Occipital lobe (tissue), 3 donors: ENCODE measurements at places on chromosomes 4 and X. TPM values are rescaled to one million over a fixed set of nuclear protein-coding genes. Genes with fewer than 3 reads are reported as not detected.

- DNase-seq: no peak
These were observed 1427.4 kb downstream of the PCDH7 start for GRCh38 chr4:32147446-32148085.

- no peak for DNase-seq
These were observed 260.1 kb upstream of the GIMD1 start for GRCh38 chr4:106628586-106629267.

GRCh38 chr4:32440391-32440790, 1720.2 kb downstream of the PCDH7 start:
- DNase-seq: no peak

DNA sequence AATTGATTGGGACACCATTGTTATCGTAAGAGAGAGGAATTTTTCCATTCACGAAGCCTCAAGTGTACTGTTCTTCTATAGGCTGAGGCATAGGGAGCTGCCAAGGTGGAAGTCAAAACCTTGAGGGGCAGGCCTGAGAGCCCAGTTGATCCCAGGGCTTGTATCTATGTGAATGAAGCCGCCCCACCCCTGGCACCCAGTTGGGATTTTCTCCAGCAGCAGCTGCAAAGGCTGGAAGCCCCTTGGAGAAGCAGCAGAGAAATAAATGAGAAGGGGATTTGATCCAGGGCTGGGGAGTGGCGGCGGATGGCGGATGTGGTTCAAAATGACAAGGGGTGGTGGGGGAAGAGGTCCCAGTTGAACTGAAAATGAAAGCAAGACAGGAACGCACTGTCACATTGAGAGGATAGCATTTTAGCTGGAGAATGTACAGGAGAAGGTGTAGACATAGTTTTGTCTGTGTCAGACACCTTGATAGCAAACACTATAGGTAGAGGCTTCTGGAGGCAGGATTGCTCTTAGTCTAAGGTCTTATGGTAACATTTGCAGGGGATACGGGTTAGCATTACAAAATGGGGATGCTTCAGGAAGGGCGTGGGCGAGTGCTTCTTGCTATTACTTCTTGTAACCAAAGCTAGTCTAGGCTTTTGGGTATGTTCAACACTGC, 32.6 kb downstream of the DOCK11 start:
- no peak for DNase-seq

DNA sequence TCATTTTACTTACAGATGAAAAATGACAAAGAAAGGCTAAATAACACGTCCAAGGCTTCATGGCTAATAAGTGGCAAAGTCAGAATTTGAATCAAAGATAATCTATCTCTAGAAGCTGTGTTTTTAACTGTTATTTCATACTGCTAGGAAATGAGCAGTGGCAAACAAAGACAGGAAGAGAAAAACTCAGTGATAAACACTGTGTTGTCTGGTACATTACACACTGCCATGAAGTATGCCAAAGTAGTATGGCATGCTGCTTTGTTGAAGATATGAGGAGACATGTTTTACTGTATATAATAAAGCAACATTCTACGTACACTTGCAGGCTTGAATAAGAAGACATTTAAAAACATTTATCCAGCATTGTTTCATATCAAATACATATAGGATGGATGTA, 49.5 kb downstream of the TIGD2 start:
- DNase-seq: no peak

GRCh38 chr4:151991001-151991883, 230.4 kb upstream of the GATB start:
- no peak for DNase-seq

DNA sequence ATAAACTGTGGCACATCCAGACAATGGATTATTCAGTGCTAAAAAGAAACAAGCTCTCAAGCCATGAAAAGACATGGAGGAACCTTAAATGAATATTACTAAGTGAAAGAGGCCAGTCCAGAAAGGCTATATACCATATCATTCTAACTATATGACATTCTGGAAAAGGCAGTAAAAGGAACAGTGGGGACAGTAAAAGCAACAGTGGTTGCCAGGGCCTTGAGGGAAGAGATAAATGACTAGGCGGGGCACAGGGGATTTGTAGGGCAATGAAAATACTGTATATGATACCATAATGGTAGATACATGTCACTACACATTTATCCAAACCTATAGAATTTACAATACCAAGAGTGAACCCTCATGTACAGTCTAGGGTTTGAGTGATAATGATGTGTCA, 115.3 kb downstream of the ATP8A1 start:
- no peak for DNase-seq

The MAP9 gene
- 32.6 TPM for total RNA-seq

The PDGFC gene
- 29.0 TPM for total RNA-seq

- no peak for DNase-seq
These were observed 134.8 kb upstream of the PPARGC1A start for GRCh38 chr4:24024605-24025004.

The GAGE1 gene
- not detected for total RNA-seq

GRCh38 chrX:37287741-37288444, 61.3 kb upstream of the PRRG1 start:
- no peak for DNase-seq

The SPARCL1 gene
- 54.9 TPM for total RNA-seq

The PPARGC1A gene
- total RNA-seq: 5.5 TPM

DNA sequence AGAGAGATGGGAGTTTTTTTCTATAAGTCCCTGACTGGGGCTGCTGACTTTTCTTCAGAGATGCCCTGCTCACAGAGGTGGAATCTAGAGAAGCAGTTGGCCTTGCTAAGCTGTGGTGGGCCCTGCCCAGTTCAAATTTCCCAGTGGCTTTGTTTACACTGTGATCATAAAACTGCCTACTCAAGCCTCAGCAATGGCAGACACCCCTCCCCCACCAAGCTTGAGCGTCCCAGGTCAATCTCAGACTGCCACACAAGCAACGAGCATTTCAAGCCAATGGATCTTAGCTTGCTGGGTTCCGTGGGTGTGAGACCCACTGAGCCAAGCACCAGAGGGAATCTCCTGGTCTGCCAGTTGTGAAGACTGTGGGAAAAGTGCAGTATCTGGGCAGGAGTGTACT, 199.8 kb upstream of the WDFY3 start:
- no peak for DNase-seq

GRCh38 chr4:72376901-72377300, 192.1 kb downstream of the ADAMTS3 start:
- no peak for DNase-seq

The NPY1R gene
- 163 TPM for total RNA-seq

The UBE2D3 gene
- total RNA-seq: 288 TPM

The GAGE12E gene
- total RNA-seq: not detected

DNA sequence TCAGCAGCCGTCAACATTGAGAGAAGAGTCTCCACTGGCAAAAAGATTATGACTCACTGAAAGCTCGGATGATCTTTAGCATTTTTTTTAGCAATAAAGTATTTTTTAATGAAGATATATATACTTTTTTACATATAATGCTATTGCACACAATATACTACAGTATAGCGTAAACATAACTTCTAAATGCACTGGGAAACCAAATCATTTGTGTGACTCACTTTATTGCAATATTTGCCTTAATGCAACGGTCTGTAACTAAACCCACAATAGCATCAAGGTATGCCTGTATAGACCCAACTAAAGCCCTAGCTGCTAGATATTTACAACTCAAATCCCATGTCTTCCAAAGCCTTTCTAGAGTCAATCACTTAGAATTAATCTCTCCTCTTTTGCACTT, 52.3 kb upstream of the EDNRA start:
- DNase-seq: no peak

DNA sequence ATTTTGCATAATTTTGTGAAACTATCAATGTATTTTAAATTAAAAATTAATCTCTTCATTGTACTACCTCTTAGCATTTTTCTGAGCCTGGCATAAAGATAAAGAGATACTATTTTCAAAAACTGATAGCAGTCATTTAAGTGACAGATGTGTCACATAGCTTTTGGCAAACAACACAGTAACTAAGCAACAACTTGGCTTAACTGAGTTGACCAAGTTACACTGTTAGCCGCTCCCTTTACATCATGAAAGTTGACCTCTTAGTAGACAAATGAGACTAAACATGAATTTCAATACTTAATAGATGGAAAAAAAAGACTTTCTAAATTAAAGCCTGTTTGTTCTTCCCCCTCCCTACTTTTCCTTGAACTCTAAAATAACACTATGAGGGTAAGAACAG, 62.0 kb downstream of the ATP8A1 start:
- no peak for DNase-seq

GRCh38 chrX:137166591-137166990, 132.8 kb upstream of the GPR101 start:
- DNase-seq: no peak

The ARHGAP36 gene
- total RNA-seq: 0.31 TPM

The LAMTOR3 gene
- 57.9 TPM for total RNA-seq

- no peak for DNase-seq
These were observed 161.3 kb downstream of the ATP10D start for GRCh38 chr4:47646372-47646771.

DNA sequence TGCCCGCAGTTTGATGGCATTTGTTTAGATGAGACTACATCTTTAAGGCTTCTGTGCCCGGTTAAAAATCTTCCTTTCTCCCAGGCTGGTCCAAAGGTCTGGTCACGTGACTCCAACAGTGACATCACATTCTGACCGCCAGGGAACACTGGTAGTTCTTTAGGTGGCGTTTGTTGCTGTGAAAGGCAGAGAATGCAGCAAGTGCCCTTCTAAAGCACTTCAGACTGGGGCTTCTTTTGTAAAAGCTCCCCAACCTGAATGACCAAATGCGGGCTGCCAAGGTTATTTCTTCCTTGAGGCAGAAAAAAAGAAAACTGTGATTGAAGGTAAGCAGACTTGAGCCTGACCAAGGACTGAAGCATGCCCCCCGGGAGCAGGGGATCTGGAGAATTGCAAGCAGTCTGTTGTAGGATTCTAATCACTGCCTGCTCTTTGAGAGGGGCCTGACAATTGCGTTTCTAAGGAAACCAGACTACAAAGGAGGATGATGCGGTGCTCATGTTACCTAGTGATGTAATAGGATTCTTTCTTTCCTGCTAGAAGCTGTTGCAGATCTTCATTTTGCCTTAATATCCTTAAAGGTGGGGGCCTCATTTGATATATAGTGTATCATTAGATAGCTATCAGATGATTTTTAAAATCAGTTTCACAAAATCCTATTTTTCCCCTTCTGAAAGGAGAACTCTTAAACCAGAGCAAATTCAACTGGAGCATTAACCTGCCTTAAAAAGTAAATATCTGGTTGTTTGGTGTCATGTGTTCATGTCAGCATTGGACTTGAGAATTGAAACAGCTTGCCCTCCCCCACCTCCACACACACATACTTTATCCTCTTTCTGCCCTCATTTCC, 133.1 kb downstream of the AKAP4 start:
- peak; percentile 1 for DNase-seq

- peak; percentile 31 for DNase-seq
These were observed 995 bp downstream of the SMARCA5 start for GRCh38 chr4:143514497-143514896.

The PNCK gene
- total RNA-seq: 27.5 TPM

The GUCY1B1 gene
- 60.8 TPM for total RNA-seq

- peak; percentile 58 for DNase-seq
These were observed 825 bp upstream of the RASGEF1B start for GRCh38 chr4:81472281-81473182.

GRCh38 chrX:50068893-50069292, 131.9 kb downstream of the AKAP4 start:
- no peak for DNase-seq

The TRIM75 gene
- total RNA-seq: not detected

- DNase-seq: no peak
These were observed 13.4 kb upstream of the RNF175 start for GRCh38 chr4:153773236-153773690.

The CCDC149 gene
- total RNA-seq: 20.9 TPM

DNA sequence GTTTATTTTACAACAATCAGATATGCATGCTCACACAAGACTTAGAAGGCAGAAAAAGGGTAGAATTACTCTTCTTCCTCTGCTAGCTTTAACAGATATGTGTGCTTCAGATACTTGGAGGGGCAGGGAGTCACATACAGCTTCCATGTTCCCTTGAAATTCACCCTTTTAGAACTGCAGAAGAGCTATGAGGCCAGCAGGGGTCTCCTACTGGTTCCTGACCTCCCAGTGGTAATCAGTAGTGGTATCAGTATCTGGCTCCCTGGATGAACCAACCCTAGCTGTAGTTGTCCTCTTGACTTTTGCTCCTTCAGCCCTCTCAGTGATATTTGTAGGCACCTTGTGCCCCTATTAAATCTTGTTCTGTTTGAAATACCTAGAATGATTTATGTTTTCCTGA, 81.5 kb downstream of the RCHY1 start:
- DNase-seq: no peak

- DNase-seq: no peak
These were observed 111.5 kb downstream of the KLF8 start for GRCh38 chrX:56343664-56344063.

- DNase-seq: no peak
These were observed at the start of gene ZFYVE28 for GRCh38 chr4:2417765-2418649. TSS of gene ZFYVE28 (minus strand) at chr4:2418645. CDS start at chr4:2418323, 322 bp downstream.

The IRS4 gene
- 1.4 TPM for total RNA-seq

DNA sequence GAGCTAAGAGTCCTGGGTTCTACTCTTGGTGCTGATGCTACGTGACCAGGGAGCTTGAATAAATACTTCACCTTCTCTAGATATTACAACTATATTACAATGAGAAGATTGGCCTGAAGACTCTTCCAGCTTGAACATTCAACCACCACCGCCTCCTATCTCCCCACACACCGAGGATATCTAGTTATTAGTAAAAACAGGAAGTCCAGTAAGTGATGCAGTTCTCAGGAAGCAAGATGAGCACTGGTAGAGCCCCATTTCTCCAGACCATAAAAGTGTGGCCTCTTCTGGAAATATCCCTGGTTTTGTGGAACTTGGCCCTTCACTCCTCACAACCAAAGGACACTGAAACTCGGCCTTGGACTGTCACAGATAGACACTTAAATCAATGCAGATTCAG, 18.5 kb downstream of the PJA1 start:
- no peak for DNase-seq

GRCh38 chrX:71910643-71910985, at the start of gene NHSL2:
TSS of gene NHSL2 (plus strand) at chrX:71910845.
- no peak for DNase-seq

- no peak for DNase-seq
These were observed 12.1 kb upstream of the PLAC1 start for GRCh38 chrX:134670134-134670924.
